Omental fat pad (tissue), 4 donors: ENCODE measurements at places on chromosomes 7 and 10. TPM values are rescaled to one million over a fixed set of nuclear protein-coding genes. Genes with fewer than 3 reads are reported as not detected.

GRCh38 chr7:116686812-116687419 lies 14.9 kb downstream of the MET start:
- DNase-seq = no peak

- no peak for DNase-seq
These were observed 22.6 kb upstream of the AKR1C3 start for GRCh38 chr10:5071411-5072198.

DNA sequence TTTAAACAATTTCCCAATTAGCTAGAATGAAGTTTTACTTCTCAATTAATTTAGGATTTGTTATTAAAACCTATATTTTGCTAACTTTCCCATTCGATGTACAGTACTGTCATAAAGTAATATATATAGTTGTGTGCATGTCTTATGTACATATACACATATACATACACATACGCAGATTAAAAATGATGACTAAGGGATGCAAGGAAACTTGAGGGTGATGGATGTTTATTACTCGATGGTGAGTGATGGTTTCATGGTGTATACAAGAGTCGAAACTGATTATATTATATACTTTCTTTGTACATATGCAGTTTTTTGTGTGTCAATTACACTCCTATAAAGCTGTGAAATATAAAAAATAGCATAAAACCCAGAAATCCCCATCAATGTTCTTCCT lies 248.2 kb downstream of the COBL start:
- DNase-seq = no peak

GRCh38 chr10:102400076-102400475 lies 4.6 kb downstream of the NFKB2 start:
- DNase-seq = no peak

GRCh38 chr7:151999424-152000090 lies 25.9 kb upstream of the GALNT11 start:
- DNase-seq = no peak

DNA sequence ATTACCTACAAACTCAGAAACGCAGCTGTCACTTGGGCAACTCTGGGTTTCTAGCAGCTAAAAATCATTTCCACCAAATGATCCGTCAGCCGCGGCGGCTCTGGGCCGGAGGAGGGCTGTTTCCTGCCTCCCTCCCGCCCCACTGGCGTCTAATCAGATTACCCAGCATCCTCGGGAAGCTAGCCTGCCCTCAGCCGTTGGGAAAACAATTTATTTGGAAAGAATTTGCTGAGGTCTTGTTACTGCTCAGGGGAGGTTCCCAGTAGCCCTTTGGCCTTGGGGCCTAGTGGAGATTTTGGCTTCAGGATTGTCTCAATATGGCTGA lies 65.0 kb upstream of the ADGRA1 start:
- DNase-seq = no peak

The CCDC3 gene
- total RNA-seq = 77.8 TPM

The SLC13A4 gene
- 1.4 TPM for total RNA-seq
